ENCODE measurements at places on chromosomes 2 and 18.

GRCh38 chr2:95113464-95113863 lies 8.1 kb downstream of the MRPS5 start:
- no peak for DNase-seq

DNA sequence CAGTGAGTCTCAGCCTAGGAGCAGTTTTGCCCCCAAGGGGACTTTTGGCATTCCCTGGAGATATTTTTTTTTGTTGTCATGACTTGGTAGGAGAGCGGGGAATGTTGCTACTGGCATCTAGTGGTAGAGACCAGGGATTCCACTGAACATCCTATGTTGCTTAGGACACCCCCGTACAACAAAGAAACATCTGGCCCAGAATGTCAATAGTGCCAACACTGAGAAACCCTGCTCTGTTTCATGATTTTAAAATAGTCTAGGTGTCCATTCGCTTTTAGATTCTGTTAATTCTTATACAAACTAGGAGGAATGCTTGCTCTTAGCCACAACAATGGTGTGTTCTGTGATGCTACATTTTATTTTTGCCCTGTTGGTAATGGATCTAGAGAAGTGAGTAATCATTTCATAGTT lies 225.8 kb upstream of the SIX3 start:
- DNase-seq: no peak

GRCh38 chr2:26148501-26148900 lies 24.4 kb upstream of the GAREM2 start:
- no peak for DNase-seq

- no peak for DNase-seq
Observed at GRCh38 chr2:20189299-20189931, 35.5 kb downstream of the SDC1 start.

DNA sequence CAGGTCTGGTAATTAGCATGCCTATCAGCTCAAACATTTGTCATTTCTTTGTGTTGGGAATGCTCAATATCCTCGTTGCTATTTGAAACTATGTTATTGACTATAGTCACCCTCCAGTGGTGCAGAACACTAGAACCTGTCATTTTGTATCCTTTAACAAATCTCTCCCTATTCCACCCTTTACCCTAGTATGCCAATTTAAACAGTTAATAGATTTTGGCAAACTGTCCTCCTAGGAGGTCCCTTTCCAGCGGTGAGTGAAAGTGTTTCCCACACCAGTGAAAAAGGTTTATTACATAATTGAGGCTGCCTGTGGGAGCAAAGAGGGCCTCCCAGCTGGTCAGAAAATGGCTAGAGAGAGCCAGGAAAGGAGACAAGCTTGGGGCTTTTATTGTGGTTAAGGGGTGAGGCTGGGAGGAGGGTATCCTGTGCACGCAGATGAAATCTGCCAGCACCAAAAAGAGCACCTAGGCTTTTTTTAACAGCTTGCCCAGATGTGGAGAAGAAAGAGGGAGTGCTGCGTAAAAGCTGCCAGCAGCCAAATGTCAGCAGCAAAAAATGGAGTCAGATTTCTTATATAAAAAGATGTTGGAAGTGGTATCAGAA lies 1.8 kb upstream of the DRC1 start:
- no peak for DNase-seq

- DNase-seq: no peak
Observed at GRCh38 chr2:624096-624495, 53.1 kb downstream of the TMEM18 start.

DNA sequence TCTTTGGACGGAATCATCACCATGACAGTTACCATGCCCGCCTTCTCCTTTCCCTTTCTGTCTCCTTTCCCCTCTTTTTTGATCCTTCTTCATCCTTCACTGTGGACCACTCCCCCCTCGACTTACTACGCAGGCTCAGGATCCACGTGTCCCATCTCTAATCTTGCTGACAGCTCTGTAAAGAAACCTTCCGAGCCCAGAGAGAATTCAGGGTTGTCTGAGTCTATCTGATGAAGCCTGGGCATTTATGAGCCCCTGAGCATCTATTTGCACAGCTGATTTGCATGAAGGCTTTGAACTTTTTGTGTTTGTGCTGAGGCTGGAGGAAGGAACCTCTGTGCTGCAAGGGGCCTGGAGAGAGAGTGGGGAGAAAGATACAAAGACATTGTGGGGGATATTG lies 50.7 kb downstream of the CIB4 start:
- no peak for DNase-seq

DNA sequence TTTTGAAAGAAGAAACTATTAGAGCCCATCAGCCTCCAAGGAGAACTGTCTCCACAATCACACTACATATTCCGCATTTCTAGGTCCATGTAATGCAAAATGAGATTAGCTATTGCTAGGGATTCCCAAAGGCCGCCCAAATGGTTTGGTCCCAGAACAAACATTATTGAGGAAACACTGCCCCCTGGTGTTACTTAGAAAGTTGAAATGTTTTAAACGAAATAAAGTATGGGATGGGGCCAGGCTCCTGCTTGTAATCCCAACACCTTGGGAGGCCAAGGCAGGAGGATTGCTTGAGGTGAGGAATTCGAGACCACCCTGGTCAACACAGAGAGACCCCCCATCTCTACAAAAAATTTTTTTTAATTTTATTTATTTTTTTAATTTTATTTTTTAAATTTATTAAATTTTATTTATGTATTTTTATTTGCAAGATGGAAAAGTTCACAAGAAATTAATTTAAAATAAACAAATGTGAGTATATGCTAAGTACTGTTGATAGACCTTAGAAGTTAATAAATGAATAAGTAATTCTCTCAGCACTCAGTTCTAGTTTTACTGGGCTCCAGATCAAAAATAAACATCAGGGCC lies 5.5 kb downstream of the NHEJ1 start:
- peak; percentile 3 for DNase-seq

- DNase-seq: no peak
Observed at GRCh38 chr2:124879640-124880039, 854.6 kb downstream of the CNTNAP5 start.

DNA sequence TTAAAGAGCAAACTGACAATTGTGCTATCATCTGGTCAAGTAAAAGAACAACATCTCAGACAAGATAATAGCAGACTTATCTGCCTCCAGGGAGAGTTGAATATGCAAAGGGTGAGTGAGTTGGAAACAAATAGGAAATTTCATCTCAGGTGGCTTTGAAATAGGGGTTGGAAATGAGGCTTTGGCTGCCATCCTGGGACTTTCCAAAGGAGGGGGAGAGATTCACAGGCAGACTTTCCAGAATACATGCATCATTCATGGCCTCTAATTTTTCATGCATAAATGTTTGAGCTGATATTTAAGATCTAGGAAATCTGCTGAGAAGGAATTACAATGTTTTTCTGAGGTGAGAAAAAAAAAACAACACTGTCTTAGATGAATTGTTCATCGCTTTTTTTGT lies 300.5 kb downstream of the ALK start:
- no peak for DNase-seq

DNA sequence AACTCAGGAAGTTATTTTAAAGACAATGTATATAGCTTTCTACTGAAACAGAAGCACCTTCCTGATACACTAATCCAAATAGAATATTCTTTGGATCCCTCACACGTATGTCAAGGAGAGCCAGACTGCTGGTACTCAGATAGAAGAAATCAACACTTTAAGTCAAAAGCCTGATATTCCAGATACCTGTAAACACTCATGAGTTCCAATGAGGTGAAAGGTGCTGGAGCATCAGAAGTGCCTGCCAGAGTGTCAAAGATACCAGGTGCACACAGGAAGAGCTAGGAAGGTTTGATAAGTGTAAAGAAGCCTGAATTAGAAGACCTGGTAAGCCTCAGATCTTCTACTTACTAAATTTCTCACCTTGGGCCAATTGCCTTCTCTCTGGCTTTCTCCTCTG lies 226.3 kb upstream of the SP5 start:
- DNase-seq: no peak

- DNase-seq: no peak
Observed at GRCh38 chr2:23418461-23418911, 33.5 kb downstream of the KLHL29 start.

- DNase-seq: no peak
Observed at GRCh38 chr2:170360546-170361089, 182.7 kb downstream of the MYO3B start.

GRCh38 chr2:28129955-28130695 lies 239.6 kb downstream of the BABAM2 start:
- no peak for DNase-seq

DNA sequence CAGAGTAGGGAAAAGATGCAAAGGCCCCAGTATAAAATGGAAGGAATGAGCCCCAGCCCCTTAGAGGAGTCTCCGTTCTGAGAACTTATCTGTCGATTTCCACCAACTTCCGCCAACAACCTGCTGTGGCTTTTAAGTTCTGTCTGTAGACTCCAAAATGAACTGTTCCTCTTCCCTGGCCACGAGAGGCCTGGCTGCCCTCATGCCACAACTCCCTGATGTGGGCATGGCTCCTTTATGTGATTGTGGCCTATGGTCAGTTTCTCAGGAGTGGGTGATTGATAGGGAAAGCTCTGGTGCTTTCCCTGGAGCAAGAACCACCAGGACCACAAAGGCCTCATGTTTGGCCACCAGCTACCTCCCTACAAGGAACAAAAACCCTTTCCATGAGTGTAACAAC lies 18.8 kb upstream of the CD207 start:
- no peak for DNase-seq

DNA sequence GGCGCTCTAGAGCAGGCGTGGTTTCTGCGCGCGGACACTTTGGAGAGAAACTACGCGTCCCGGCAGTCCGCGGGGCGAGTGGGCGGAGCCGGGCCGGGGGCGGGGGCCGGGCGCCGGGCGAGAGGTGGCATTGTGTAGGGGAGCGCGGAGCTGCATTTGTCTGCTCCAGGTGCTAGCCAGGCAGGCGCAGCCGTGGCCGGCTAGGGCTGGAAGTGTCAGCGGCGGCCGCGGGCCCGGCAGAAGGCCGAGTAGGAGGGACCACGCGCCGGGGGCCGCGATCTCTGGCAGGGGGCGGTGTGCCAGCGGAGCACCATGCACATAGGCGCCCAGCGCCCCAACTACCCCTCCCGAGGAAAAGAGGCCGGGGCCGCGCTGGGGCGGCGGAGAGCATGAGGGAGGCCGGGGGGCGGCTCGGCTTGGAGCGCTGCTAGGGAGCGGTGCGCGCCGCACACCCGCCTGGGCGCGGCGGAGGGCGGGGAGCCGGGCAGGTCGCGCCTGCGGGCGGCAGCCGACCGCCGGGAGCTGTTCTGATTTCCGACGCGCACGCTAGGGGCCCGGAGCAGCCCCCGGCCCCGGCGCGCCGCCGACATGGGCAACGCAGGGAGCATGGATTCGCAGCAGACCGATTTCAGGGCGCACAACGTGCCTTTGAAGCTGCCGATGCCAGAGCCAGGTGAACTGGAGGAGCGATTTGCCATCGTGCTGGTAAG lies at the start of gene FMNL2:
Gene FMNL2, plus strand, starts transcription at position 159 of the 710 bp plus-strand sequence.
- peak; percentile 44 for DNase-seq

- DNase-seq: no peak
Observed at GRCh38 chr18:75353357-75353756, 74.1 kb downstream of the SMIM21 start.

- no peak for DNase-seq
Observed at GRCh38 chr18:8277270-8277669, 332.0 kb upstream of the RAB12 start.

GRCh38 chr2:239464166-239465016 lies 63.6 kb upstream of the HDAC4 start:
- DNase-seq: no peak

DNA sequence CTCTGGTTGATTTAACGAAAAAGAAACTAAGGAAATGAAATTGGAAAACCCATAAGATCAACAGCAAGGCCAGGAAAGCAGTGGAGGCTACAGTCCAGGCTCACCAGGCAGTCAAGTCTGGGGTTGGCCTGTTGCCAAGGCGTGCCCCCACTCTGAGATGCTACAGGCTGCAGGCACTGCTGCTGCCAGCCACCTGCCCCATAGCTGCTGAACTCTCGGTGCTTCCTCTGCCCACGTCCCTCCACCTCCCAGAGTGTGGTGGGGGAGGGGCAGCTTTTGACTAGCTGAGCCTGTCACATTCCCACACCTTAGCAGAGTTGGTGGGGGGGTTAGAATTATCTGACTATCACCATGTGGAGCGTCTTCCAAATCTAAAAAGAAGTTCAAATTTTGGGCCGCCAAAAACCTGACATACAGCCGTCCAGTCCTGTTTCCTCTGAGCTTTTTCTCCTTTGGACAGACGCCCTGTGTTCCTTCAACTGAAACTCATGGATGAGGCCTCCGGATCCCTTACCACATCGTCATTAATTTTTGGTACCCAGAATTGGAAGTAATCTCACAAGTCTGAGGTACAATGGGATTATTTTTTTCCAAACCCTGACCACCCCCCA lies 3.9 kb upstream of the SH3RF3 start:
- no peak for DNase-seq

GRCh38 chr2:118593257-118593656 lies 254.2 kb downstream of the EN1 start:
- no peak for DNase-seq

DNA sequence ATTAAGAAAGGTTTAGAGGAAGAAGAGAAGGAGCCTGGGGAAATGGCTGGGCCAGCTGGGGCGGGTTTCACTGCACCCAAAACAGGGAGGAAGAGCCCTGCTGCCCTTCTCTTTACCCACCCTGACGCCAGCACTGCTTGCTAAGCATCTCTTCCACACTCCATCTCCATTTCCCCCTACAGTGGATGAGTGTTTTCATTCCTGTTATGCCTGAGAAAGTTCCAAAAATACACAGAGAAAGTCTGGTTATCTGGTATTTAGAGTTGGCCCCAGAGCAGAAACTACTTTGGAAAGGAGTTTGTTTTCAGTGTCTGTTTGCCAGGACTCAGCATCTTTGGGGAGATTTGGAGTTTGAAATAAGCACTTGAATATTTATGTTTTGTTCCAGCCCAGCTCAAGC lies 451.0 kb downstream of the SLC4A3 start:
- no peak for DNase-seq
